Activated CD4-positive, CD25-positive, alpha-beta regulatory T cell treated with anti-CD3 and anti-CD28 coated beads, Interleukin-2, amount 50 U/mL, for 24 hours (primary cell): ENCODE measurements at places on chromosomes 5 and 9.

- ATAC-seq = no peak
Measured at GRCh38 chr5:31887556-31887955, 248.6 kb downstream of the PDZD2 start.

- ATAC-seq = no peak
Measured at GRCh38 chr9:35976726-35977125, 18.8 kb upstream of the OR2S2 start.

- no peak for ATAC-seq
Measured at GRCh38 chr5:157800137-157800536, 56.6 kb downstream of the LSM11 start.

DNA sequence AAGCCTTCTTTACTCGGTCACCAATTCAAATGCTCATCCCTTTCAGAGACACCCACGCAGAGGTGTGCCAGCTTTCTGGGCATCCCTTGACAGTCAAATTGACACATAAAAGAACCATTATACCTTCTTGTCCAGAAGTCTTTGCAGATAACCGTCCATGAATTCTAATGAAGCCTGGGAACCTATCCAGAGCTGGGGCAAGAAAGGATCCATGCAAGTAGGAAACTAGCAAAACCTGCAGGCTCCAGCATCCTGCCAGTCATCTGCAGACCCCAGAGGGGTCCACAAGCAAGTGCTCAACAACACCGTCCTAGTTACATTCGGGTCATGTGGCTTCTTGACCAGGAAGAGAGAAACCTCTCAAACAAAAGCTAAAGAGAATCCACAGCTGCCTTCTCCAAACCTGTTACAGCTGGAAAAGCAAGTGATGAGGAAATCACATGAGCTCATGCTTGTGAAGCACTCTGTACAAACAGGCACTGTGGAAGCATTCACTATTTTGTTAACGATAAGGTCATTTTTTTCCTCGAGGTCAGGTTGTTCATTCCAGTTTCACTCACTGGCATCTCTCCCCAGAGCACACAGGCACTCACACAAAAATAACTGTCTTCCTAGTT is 80.2 kb upstream of the DMRT1 start:
- no peak for ATAC-seq

- ATAC-seq = no peak
Measured at GRCh38 chr5:61010467-61011454, 65.8 kb downstream of the NDUFAF2 start.

DNA sequence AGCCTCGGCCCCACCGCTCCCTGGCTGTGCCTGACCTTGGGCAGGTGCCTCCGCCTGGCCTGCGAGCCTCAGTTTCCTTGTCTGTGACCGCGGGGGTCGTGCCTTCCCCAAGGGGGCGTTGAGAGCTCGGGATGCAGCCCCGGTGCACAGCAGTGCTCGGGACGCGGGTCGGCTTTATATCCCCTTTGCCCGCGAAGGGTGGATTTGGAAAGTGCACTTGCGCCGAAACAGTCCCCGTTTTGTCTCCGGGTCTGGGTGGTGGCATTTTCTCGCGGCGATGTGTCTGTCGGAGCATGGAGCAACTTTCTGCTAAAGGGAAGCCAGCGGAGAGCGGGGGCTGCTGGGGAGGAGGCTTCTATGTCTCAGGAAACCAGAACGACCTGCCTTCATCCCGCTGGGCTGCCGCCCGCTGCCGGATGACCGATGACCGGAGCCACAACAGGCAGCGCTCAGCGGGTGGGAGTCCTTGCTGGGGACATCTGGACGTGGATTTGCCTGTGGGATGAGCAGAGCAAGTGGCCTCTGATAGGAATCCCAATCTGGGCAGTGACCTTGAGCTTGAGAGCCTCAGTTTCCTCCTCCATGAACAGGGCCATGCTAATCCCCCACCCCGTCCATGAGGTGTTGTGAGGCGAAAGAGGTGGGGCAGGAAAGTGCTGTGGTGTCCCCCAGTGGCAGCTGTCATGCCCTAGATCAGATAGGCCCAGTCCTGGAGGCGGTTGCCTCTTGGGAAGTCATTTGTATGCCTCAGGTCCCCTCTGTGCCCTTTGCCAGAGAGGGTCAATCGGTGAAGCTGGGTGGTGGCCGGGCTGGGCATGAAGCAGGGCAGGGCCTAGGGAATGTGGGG is 651 bp downstream of the HRH2 start:
- peak; percentile 51 for ATAC-seq

- ATAC-seq = peak; percentile 53
Measured at GRCh38 chr5:116032094-116032517, at the start of gene ARL14EPL. Gene ARL14EPL, plus strand, starts transcription at chr5:116032472. Its CDS starts 18,994 bp downstream, at chr5:116051466.

DNA sequence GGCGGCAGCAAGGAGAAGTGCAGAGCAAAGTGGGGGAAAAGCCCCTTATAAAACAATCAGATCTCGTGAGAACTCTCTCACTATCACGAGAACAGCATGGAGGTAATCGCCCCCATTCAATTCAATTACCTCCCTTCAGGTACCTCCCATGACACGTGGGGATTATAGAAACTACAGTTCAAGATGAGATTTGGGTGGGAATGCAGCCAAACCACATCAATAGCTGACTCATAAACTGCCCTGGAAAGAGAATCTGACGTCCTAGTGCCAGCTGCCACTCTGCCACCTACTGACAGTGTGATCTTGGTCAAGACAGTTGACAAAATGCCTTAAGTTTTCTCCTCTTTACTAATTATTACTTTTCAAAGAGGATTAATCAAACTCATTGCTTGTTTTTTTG is 128.3 kb downstream of the GPBP1 start:
- ATAC-seq = peak; percentile 33

- ATAC-seq = no peak
Measured at GRCh38 chr9:79123415-79123814, 448.4 kb upstream of the TLE4 start.
